ENCODE measurements at places on chromosomes 11 and 22.

DNA sequence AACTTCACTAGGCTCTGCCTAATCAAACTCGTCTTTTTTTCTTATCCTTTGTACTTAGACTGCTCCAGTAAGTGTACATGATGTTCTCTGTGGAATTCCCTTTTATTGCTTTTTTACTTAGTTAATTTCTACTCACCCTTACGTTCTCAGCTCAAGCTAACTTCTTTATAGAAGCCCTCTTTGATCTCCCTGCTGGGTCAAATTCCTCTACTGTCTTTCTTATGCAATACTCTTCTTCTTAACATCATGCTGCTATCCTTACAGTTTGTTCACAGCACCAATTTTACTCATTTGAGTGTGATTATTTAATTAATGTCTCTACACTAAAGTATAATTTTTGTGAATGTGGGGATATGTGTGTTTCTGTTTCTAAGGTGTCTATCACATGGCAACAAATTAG is 498.3 kb downstream of the CNTN5 start:
- no peak for DNase-seq

DNA sequence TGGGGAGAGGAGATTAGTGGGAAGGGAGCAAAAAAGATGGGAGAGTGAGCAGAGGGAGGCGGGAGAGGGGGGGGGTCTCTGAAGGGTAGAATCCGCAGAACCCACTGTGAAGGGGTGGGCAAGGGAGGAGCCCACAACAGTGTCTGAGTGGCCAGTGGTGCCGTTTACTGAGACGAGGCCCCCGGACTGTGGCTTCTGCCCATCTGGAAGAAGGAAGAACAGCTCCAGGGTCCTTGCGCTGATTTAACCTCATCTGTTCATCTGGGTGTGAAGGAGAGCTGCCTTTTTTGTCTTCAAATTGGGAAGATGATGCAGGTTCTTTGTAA is 45.7 kb upstream of the ANO1 start:
- no peak for DNase-seq

DNA sequence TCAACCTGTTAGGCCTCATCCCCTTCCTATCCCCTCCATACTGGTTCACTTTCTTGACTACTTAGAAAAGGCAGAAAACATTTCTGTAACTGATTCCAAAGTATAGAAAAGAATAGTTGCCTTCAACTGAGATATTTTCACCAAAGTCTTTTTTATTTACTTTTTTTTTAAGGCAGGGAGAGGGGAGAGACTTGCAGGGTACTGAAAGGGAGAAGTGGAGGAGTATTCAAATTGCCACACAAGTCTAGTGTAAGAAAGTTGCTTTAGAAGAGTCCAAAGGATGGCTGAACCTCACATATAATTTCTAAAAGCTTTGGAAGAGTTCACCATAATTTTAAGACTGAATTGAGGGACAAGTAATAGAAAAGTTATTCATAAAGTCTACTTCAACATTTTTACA is 6.3 kb downstream of the PHF21A start:
- no peak for DNase-seq

- no peak for DNase-seq
These were observed 48.4 kb upstream of the HEPHL1 start for GRCh38 chr11:93972790-93973189.

DNA sequence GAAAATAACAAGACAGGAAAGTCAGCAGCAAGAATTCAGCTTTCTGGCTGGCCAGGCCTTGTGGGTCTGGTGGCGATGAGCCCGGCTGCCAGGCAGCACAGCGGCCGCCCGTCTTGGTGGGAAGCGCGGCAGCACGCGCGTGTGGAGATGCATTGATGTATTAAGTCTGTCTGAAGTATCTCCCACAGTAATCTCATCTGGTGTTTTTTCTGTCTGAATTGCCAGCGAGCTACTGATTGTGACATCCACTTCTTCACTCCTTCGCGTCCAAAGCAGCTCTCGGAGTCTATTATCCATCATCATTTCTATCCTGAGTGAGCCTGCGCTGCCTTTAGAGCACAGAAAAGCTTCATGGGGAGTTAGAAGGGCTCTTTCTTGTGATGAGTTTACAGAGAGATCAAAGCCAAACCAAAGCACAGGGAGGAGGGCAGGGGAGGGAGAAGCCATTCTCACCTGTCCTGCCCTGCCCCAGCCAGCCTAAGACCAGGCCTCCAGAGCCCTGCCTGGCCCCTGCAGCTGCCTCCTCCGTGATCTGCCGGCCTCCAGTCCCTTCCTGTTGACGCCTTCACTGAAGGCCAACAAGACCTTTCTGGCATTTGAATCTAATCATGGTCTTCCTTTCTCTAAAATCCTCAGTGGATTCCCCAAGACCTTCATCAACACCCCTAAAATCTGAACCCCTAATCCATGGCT is 1419.0 kb downstream of the TBC1D22A start:
- no peak for DNase-seq

DNA sequence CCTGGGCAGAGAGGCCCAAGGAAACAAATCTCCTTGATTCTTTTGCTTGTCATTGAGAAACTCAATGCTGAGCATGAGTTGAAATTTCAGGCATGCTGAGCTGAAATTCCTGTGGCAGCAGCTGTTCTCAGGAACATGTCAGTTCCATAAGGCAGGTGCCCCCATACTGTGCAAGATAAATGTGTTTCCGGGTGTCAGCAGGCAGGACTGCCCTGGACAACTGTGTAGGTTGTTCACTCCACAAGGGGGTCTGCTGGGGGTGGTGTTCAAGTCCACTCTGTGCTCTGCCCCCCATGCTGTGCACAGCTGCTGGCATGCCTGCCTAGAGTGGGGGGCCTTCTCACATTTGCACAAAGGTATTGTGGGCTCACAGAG is 133.7 kb downstream of the CTTN start:
- DNase-seq = no peak

GRCh38 chr11:135009125-135009524 is 597.1 kb upstream of the B3GAT1 start:
- no peak for DNase-seq

DNA sequence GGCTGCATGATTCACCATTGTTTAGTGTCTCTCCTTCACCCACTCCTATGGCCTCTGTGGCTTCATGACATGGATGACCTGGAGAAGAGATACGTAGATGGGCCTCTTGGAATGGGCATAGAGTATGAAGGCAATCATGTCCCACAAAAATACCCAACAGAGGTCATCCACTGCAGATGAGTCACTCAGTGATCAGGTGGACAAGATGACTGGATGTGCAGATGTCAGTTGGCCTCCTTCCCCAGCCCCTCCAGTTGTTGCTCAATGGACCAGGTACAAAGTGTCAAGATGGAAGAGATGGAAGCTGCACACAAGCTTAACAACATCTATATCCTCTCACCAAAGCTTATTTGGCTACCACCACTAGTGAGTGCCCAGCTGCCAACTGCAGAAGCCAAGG is 41.0 kb upstream of the CLPB start:
- DNase-seq = no peak

DNA sequence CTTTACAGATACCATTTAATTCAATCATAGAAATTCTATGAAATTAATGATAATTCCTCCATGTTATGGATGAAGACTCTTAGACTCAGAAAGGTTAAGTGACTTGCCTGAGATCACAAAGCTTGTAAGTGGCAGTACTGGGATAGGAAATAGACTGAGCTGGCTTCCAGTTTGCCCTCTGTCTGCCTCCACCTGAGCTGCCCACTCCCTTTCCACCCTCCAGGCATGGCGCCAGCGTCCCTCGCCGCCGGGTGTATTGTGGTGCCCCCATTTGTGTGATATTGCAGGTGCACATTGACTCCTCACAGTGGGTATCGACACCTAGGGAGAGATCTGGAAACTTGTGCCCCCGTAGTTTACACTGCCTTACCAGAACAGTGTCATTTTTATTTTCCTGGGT is 9.4 kb upstream of the RPS3 start:
- no peak for DNase-seq

GRCh38 chr11:67372321-67372992 is 941 bp downstream of the CLCF1 start:
- DNase-seq = no peak
